ENCODE measurements at places on chromosomes 1 and 21.

GRCh38 chr1:189211742-189212141 is 1265.9 kb downstream of the BRINP3 start:
- no peak for DNase-seq

DNA sequence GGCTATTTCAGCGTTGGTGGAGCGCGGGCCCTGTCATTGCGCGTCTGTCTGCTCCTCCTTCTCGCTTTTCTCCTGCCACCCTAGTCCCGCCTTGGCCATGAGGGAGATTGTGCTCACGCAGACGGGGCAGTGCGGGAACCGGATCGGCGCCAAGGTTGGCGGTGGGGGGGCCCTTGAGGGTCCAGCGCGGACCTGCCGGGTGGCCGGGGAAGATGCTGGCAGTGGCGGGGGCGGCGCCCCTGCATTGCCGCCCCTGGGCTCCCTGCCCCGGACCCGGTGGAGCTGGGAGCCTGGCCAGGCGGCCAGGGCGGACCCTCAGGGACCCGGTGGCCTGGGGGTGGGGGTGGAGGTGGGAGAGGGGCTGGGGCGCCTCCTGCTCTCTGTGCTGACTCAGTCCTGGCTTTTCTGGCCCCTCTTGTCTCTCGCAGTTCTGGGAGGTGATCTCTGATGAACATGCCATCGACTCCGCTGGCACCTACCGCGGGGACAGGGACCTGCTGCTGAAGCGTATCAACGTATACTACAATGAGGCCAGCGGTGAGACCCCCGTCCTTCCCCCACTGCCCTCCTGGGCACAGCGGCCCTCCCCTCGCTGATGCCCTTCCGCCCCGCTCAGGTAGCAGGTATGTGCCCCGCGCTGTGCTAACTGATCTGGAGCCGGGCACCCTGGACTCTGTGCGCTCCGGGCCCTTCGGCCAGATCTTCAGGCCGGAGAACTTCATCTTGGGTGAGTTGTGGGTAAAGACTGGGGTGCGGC is 58.3 kb upstream of the MAP1LC3C start:
- DNase-seq = no peak

- no peak for DNase-seq
Observed at GRCh38 chr1:201702936-201703335, 126.0 kb upstream of the IPO9 start.

DNA sequence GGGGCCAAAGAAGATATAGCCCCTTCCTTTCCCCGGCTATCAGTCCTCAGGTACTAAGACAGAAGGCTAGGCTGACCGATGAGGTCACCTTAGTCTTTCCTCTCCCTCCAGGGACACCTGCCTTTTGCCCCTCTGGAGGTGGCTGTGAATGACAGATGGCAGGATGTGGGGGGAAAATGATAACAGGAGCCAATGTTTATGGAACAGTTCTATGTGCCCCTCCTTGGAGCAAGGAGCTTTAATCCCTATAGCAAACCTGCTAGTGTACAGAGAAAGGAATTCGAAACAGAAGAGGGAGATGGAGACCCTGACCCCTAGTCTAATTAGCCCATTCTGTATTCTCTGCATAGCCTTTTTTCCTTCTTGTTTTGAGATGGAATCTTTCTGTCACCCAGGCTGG is 28.1 kb downstream of the SERINC2 start:
- DNase-seq = no peak

DNA sequence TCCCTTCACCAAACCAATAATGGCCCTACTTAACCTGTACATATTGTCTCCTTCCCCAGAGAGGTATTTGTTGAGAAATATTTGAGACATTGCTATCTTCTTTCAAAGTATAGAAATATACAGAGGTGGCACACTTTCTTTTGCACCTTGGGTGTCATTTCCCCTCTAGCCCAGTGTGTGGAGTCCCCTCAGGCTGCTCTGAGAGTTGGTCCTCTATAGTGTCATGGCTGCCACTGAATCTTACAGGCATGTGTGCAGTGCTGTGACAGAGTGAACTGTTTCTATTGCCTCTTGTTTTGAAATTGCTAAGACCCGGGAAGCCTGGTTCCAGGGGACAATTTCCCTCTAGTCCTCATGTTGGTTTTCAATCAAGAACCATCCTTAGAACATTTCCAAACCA is 140.2 kb upstream of the KCNJ6 start:
- no peak for DNase-seq
